GM12878 (cell line): ENCODE measurements at places on chromosomes 6 and 20. TPM values are rescaled to one million over a fixed set of nuclear protein-coding genes. Genes with fewer than 3 reads are reported as not detected.

DNA sequence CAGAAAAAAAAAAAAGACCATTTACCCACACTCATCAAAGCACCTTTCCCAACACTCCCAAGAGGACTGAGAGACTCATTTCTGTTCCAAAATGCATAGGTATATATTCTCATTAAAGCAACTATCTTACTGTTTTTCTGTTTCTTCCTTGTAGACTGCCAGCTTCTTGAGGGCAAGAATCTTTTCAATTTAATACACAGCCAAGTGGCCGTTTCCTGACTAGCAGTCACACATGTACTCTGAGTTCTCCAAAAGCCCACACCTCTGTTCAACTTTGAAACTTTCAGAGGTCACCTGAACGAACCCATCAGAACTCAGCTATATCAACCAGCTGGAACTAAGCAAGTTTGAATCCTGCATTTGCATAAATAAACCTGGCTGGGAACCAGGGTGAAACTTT, 92.7 kb downstream of the DTNBP1 start:
- no peak overlapping the region for H3K27ac ChIP-seq
- DNase-seq = no peak
- H3K4me3 ChIP-seq = no peak overlapping the region

DNA sequence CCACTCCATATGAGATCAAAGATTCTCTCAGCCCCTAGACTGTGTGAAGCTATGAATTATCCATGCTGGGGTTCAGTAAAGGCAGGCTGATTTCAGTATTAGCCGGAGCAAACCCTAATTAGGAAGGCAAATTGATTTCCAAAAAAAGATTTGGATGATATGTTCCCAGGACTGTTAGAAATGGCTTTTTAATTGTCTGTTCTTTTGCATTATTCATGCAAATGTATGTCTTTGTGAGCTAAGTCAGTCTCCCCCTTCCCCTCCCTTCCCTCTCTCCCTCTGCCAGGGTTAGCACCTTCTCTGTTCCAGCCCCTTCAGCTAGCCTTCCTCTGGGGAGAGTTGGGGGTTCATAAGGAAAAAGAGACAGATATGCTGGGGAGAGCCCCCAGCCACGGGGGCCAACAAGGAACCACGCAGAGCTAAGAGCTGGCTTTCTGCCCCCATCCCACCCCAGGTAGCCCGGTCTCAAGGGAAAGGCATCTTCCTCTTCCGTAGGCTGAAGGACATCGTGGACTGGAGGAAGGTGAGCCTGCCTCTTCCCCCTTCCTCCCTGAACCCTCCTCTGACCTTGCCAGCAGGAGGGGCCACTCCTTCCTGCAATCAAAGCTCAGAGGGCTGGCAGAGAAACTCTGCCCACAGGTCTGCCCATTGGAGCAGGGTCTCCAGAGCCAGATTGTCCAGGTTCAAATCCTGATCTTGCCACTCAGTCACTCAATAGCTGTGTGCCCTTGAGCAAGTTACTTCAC, 32.3 kb downstream of the PDRG1 start:
- no peak overlapping the region for H3K4me3 ChIP-seq
- no peaks in the 10 kb centered on the region for H3K36me3 ChIP-seq
- no peak for DNase-seq
- H3K27ac ChIP-seq = no peak overlapping the region
- peaks cover 11% of the 10 kb centered on the region for H3K4me1 ChIP-seq

OLIG3 gene
- not detected in 2 replicates for polyA plus RNA-seq

- DNase-seq = no peak
- H3K36me3 ChIP-seq = no peaks in the 10 kb centered on the region
- H3K27ac ChIP-seq = no peak overlapping the region
- no peaks in the 10 kb centered on the region for H3K4me1 ChIP-seq
- H3K27me3 ChIP-seq = no peaks in the 10 kb centered on the region
These were observed 8.7 kb downstream of the ANKS1A start for GRCh38 chr6:34897716-34898115.

DNA sequence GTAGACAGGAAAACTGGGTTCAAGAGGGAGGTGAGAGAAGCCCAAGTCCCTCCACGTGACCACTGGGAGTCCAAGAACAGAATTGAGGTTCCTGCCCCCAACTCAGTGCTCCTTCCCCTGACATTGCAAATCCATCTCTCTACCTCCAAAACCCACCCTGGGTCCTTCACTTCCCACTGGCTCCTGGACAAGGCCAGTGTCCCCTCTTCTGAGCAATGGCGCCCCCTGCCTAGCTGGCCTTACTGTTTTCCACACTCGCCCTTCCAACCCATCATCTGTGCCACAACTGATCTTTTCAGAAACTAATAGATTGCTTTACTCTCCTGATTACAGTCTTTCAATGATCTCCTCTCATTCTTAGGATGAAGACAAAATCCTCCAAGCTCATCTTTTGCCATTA, 200.3 kb downstream of the ANKRD60 start:
- H3K36me3 ChIP-seq = no peaks in the 10 kb centered on the region
- H3K4me1 ChIP-seq = no peaks in the 10 kb centered on the region
- no peak overlapping the region for H3K4me3 ChIP-seq
- DNase-seq = no peak
- no peaks in the 10 kb centered on the region; the same call in 1 of the 2 replicates for H3K27me3 ChIP-seq

CDSN gene
- polyA plus RNA-seq = not detected in 2 replicates
